ENCODE measurements at places on chromosomes 3 and 15. TPM values are rescaled to one million over a fixed set of nuclear protein-coding genes. Genes with fewer than 3 reads are reported as not detected.

GRCh38 chr15:41900526-41901380, 6.9 kb upstream of the SPTBN5 start:
- no peak for DNase-seq

The LSAMP gene
- total RNA-seq = not detected

The COL6A6 gene
- total RNA-seq = not detected

The ZKSCAN7 gene
- total RNA-seq = 3.7 TPM

GRCh38 chr3:175668300-175668699, 809.2 kb downstream of the NAALADL2 start:
- DNase-seq = no peak

DNA sequence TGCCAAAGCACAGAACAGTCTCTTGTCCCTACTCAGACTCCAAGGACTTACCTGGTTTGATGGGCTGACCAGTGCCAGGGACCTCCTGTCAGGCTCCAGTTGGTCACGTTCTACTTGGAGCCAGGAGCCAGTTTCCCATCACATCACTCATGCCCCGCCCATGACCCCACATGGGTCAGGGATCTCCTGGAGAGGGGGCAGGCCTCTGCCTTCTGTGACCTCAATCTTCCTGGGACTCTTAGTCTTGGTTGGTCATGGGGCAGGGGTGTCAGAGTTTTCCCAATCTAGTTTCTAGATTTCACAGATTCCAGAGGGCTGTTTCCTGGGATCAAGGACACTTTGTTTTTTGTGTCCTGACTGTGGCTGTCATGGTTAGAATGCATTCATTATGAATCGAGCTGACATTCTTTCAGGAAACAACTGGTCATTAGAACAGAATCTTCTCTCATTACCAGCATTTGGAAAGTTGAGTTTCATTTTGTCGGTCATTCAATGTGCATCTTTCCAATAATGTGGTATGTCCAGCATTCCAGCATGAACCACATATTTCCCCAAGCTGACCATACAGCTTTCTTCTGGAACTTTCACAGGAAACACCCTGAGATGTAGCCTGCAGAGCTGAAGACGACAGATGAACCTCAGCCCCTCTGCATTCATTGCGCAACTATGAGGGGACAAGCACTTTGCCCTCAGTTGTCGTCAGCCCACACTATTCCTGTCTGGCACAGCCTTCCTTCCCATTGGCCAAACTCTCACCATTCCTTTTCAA, 19.8 kb downstream of the CYP19A1 start:
- no peak for DNase-seq

The CCR3 gene
- not detected for total RNA-seq

The WDR93 gene
- not detected for total RNA-seq

DNA sequence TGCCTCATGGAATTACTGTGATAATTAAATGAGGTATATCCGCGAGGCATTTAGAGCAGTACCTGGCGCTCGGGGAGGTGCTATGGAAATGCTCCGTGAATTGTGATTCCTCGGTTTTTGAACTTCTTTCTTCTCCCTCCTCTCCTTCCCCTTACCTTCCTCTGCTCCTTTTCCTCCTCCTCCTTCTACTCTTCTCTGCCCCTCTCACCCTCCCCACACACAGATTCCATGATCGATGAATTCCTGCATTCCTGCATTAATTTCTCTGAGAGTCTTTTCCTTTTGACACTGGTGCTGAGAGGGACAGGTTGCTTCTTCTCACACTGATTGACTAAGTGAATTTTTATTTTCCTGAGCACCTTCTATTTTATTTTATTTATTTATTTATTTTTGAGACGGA, 101.2 kb upstream of the RGMA start:
- no peak for DNase-seq

DNA sequence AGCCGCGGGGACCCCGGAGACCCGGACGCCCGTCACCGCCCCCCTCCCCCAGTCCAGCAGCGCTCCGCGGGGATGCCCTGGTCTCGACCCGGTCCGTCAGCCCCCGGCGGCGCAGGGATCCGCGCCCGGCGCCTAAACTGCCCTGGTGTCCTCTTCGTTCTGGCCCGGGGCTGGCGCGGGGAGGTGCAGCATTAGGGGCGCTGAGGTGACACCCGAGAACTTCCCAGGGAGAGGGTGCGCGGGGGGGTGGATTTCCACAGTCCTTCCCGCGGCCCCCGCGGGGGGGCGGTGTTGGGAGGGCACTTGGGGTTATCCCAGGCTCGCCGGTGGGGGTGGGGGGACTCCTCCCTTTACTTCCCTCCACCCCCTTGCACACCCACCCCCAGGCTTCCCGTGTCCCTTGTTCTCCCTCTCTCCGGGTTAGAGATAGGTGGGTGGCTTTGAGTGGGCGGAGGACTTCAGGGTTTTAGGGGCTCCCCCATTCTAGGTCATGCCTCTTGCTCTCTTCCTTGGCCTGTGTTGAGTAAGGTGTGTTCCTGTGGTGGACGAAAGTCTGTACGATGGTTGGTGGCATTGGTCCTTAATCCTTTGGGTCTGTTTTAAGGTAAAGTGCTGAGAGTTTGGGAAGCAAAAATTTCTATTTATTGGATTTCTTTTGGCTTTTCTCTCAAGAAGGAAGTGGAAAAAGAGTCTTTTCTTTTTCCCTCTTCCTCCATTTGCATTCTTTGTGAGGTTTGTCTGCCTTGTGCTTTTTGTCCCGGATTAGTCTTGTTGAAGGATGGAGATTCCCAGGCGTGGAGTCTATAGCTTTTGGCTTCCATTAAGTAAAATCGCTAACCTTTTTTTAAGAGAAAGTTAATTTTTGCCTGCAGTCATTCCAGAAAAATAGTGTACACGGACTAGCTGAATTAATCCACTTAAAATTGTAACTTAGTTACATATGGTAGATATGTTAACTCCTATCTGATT, 811 bp downstream of the SKIL start:
- DNase-seq = peak; percentile 78

- DNase-seq = no peak
Measured at GRCh38 chr3:165783383-165783782, 53.8 kb downstream of the BCHE start.

DNA sequence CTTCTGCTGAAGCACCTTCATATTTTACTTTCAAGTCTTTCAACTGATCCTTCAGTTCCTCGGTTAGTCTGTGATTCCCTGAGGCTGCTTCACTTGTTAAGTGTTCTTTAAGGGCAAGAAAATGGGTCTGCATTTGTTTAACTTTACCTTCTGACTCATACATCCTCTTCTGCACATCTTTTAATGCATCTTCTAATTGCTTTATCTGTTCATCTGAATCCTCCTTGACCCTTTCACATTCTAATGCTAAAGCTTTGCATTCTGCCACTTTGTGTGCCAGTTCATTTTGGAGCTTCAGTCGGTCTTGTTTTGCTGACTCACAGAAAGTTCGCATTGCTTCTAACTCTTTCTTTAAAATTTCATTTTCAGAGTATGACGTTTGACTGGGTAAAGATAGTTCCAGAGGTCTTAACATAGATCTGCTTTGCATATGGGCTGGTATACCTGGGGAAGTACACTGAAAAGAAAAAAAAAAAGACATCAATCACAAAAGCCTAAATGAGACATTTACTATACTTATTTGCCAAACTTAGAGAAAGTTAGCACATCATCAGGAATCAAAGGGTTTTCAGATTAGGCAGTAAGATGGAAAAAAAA, 94.3 kb downstream of the UACA start:
- DNase-seq = no peak

The ZMYND10 gene
- 1.3 TPM for total RNA-seq

The RBM5 gene
- 136 TPM for total RNA-seq

GRCh38 chr15:66803182-66803729, 101.2 kb downstream of the SMAD6 start:
- DNase-seq = no peak

The CHRFAM7A gene
- not detected for total RNA-seq

GRCh38 chr15:90219421-90220141, 14.2 kb downstream of the CIB1 start:
- peak; percentile 64 for DNase-seq

GRCh38 chr3:40291471-40291870, 18.0 kb upstream of the EIF1B start:
- DNase-seq = no peak

- DNase-seq = no peak
Measured at GRCh38 chr3:147507638-147508286, 98.6 kb downstream of the ZIC1 start.

DNA sequence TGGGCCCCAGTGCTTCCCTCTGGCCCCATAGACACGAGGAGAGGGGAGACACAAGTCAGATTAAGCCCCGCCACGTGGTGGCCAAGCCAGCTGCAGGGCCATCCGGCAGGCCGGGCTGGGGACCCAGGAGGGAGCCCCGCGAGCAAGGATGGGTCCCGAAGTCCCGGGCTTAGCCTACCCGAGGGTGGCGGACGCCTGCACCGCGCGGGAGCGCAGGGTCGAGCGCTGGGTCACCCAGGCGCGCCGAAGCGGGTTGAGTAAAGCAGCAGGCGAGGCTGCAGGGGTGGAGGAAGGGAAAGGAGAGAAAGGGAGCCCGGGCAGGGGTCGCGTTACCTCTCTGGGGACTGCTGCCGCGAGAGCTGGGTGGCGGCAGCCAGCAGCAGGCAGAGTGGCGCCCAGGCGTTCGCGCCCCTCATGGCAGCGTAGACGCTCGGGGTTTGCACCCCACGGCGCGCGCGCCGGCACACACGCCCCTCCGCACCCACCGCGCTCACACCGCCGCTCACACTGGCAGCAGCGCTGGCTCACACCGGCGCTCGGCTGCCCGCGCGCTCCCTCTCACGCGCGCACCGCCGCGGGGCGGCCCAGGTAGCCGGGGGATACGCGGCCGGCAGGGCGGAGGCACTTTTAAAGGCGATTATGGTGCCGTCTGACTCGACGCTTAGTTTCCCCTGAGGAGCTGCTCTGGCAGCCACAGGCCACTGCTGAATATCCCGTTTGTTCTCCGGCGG, at the start of gene PCOLCE2:
PCOLCE2 (minus strand) TSS at position 603 of the 731 bp plus-strand sequence; CDS start at position 416, 187 bp downstream.
- no peak for DNase-seq

The GPR156 gene
- total RNA-seq = not detected

All from CD8-positive, alpha-beta memory T cell (primary cell).